ENCODE measurements at places on chromosomes 4 and X.

- no peak for DNase-seq
Measured at GRCh38 chr4:7984286-7984925, 44.7 kb upstream of the AFAP1 start.

DNA sequence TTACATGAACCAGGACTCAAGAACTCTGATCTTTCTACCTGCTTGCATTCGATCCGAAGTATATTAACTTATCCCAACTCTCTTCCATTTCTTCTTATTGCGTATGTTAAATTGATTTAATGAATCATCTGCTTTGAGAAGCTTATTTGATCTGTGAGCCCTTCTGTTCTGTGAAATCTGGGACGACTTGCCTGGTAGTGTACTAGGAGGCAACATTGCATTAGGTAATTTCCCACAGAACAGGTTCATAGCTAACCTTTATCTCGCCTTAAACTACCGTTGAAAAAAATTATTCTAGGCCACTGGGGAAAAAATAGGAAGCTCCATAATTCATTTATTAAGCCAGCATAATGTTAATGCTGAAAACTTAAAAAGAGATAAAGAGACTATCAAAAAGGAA lies 67.2 kb upstream of the MAB21L2 start:
- no peak for DNase-seq

DNA sequence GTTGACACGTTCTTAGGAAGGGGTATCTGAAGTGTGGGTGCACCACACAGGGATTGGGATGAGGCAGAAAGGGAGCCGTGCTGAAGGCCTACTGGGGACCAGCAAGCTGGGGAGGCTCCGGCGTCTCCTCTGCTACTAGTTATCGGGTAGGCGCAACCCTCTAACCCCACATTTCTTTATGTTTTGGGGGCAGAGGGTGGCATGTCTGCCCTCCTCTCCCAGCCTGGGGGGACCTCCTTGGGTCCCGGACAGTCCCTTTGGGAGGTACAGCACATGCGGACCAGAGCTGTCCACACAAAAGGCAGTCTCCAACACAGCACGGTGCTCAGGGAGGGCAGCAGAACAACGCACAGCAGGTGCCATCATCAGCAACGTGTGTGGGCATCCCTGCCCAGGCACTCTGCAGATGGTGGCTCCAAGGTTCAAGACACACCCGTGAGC lies 33.2 kb downstream of the WDR1 start:
- no peak for DNase-seq

DNA sequence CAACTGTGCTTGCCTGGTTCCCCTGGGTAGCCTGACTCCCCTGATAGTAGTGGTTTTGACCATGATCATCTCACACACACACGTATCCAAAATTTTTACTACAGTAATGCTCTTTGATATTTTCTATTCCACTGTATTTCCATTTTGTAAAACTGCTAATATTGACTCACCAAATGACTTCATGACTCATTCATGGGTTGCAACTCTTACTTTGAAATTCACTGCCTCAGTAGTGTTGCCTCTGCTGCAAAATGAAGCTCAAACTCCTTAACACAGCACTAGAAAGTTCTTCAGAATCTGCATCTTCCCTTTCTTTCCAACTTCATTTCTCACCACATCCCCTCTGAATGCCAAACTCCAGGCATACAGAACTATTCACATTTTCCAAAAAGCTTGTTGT lies 20.3 kb downstream of the QRFPR start:
- no peak for DNase-seq

All from GM04504 (cell line).